ENCODE measurements at places on chromosomes 4 and X.
A peak's percentile ranks its signal among the peaks of the same experiment; 100 is the strongest.

DNA sequence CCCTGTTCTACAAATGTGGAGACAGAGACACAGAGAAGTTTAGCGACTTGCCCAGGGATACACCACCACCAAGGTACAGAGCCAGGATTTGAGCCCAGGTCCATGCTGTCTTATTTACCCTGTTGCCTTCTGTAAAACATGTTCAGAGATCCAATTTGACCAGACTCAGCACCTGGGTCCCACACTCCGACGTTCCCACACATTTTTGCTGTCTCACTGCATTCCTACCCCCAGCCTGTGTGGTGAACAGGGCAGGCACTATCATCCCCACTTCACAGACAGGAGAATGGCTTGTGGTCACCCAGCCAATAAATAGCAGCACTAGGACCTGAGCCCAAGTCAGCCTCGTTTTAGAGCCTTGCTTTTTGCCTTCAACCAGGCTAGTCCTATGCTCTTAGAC, 102.8 kb downstream of the PJA1 start:
- DNase-seq: no peak

DNA sequence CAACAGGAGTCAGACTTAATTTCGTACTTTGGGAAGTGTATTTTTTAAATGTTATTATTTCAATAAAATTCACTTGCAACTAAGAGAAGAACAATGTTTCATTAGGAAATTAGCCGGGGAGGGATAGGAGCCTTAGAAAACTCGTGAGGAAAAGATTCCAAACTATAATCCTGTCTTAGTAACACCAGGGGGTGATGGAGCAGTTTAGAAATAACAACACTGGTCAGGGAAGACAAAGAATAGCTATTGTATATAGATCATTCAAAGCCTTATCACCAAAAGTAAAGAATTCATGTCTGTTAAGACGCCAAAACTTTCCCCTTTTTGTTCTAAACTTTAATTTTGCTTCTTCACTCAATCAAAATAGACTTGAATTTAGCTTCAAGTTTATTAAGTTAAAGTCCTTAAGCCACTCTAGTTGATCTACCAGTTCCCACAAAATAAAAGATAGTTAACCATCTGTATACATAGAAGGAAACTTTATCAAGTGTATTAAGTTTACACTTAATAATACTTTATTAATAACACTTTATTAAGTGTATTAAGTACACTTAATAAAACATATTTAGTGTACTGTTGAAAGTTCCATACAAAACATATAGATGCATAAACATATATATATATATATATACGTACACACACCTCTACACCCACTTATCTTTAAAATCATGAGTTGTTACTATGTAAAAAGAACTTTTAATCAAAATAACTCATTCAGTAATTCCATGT, 60.5 kb downstream of the ARAP2 start:
- no peak for DNase-seq

GRCh38 chrX:46693149-46693548, 65.8 kb downstream of the SLC9A7 start:
- DNase-seq: no peak

GRCh38 chr4:127632420-127633403, at the start of gene INTU:
Gene INTU, plus strand, starts transcription at chr4:127632957. Its CDS starts 78 bp downstream, at chr4:127633035.
- no peak for DNase-seq

DNA sequence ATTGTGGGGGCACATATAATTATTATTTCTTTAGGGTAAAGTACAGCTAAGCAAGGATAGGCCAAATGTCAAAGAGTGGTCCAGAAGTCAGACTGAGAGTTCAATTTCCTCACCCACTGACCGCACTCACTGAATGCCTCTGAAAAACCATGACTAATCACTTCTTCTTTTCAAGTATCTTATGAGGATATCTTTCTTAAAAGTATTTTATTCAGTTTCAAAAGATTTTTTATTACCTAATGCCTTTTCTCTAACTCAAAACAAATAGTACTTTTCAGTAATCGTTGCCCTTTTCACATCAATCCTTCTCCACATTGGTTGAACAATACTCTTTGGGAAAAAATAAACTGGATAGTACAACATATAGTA, 61.7 kb upstream of the CAMK2D start:
- DNase-seq: no peak

DNA sequence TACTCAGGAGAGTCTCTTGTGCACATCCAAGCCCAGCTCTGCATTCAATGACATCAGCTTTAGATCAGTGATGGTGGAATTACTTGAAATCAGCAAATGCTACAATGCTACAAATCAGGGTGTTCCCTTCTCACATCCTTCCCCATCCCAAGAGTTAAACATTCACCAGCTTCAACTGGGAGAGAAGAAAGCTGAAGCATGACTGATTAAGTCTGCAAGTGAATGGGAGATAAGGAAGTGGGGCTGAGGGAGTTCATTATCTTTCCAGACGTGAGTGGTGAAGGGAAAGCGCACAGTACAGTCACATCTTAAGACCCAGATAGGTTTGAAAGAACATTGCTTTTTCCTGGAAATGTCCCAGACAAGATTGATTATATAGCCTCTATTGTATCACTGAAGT, 26.2 kb upstream of the MAP9 start:
- no peak for DNase-seq

GRCh38 chrX:127038065-127038464, 218.5 kb downstream of the PRR32 start:
- no peak for DNase-seq

- no peak for DNase-seq
Measured at GRCh38 chr4:162075726-162076125, 88.1 kb downstream of the FSTL5 start.

- DNase-seq: no peak
Measured at GRCh38 chr4:93748373-93749291, 79.9 kb upstream of the ATOH1 start.

DNA sequence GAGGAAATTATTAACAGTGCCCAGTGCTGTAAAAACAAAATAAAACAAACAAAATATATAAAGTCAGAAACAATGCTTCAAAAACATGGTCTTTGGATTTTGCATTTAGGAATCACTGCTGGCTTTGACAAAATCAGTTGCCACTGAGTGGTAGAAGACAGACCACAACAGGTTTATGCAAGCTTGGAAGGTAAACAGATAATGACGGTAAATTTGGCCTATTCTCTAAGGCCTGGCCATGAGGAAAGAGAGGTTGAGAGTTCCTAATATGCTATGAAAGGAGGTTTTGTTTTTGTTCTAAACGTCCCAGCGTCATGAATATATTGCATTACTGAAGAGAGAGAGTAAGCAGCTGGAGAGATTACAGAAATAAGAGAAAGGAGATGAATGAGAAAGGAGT, 629.4 kb downstream of the STPG2 start:
- DNase-seq: no peak

DNA sequence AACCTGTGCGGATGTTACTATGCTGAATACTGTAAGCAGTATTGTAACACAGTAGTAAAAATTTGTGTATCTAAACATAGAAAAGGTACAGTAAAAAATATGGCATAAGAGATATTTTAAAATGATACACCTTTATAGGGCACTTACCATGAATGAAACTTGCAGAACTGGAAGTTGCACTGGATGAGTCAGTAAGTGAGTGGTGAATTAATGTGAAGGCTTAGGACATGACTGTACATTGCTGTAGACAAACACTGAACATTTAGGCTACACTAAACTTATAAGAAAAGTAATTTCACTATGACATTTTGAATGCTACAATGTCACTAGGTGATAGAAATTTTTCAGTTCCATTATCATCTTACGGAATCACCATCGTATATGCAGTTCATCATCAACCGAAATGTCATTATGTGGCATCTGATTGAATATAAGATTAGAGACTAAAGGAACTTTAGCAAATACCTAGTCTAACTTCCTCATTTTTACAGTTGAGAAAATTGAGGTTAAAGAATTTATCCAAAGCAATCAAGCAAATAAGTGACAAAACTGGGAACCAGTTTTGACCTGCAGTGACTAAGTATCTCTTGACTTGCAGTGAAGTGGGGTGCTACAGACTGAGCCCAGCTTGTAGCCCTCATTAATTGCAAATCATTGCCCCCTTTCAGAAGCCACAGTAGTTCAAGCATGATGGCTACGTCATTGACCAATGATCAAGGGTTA, 55.3 kb downstream of the EGF start:
- no peak for DNase-seq

- DNase-seq: no peak
Measured at GRCh38 chr4:83629945-83630721, 94.2 kb downstream of the GPAT3 start.

GRCh38 chr4:109690690-109691410, 12.4 kb downstream of the CASP6 start:
- DNase-seq: no peak

- peak; percentile 32 for DNase-seq
Measured at GRCh38 chrX:10111364-10112148, 45.2 kb upstream of the CLCN4 start.

DNA sequence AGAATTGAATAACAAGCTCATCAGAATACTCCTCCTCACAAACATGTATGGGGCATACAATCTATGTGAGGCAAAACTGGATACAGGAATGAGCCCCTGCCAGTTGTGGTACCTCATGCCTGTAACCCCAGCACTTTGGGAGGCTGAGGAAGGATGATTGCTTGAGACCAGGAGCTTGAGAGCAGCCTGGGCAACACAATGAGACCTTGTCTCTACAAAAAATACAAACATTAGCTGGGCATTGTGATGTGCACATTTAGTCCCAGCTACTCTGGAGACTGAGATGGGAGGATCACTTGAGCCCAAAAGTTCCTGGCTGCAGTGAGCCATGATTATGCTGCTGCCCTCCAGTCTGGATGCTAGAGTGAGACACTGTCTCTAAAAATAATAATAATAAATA, 611.0 kb downstream of the NLGN4X start:
- DNase-seq: no peak

GRCh38 chr4:6917461-6918271, 8.0 kb downstream of the TBC1D14 start:
- no peak for DNase-seq

GRCh38 chrX:112630187-112630586, 49.6 kb downstream of the LHFPL1 start:
- no peak for DNase-seq
